SW 1271 (cell line): ENCODE measurements at places on chromosomes 3 and 15.

DNA sequence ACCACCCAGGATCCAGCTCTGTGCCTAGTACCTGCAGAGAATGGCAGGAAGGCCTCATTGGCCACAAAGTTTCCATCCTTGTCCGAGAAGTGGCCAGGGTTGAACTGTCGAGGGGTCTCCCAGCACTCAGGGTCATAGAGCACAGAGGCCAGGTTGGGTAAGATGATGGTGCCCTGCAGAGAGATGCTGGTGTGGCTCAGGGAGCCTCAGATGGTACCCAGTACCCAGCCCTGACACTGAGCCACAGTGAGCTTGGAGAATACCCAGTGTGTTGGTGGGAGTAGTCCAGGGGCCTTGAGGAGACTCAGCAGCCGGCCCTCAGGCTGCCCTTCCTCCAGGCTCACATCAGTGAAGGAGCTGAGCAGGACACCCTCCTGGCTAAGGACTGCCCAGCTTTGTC is 11.5 kb upstream of the PARL start:
- DNase-seq, result no peak

DNA sequence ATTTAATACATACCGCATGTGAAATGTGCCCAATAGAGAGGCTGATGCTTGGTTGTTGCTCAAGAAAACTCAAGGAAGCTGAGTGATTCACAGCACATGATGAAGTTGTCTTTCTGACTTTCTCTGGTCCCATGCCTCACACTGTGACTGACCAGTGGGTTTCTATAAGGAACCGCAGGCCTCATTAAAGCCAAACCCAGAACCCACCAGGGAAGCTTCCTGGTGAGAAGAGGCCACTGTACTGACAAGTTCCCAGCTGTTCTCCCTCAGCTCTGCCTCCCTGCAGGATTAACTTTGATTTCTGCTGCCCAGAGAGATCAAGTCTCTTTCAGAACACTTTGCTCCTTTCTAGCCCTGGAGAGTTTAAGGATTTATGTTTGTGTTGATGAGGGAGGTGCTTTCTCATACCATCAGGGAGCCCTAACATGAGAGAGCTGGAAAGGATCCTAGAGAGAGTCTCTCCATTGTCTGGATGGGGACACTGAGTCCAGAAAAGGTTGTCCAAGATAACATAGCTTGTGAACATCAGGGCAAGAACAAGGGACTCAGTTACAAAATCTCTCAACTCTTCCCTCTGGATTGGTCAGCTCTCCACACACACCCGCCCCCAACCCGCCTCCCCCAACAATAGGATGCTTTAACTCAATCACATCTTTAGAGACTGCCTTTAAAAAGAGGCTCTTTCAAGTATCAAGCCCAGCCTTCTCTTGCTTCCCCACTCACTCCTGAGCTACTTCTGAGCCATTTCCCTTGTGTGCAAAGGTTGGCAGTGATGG is 303.2 kb upstream of the TLE3 start:
- no peak for DNase-seq

DNA sequence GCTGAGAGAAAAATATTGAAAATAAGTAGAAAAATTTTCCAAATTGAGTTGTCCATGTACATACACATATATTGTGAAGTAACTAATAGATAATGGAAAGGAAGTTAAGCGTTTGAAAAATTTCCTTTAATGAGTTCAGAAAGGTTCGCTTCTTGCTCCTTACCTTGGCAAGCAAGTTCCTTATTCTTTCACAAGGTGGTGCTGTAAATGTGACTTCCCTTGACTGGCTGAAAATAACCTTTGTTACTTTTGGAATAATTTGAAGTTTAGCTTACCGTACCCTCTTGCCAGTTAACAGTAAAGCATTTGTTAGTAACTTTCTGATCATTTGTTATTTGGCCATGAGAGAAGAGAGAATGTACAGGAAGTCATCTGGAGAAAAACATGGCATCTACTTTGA is 41.6 kb downstream of the PYDC2 start:
- DNase-seq, result no peak

DNA sequence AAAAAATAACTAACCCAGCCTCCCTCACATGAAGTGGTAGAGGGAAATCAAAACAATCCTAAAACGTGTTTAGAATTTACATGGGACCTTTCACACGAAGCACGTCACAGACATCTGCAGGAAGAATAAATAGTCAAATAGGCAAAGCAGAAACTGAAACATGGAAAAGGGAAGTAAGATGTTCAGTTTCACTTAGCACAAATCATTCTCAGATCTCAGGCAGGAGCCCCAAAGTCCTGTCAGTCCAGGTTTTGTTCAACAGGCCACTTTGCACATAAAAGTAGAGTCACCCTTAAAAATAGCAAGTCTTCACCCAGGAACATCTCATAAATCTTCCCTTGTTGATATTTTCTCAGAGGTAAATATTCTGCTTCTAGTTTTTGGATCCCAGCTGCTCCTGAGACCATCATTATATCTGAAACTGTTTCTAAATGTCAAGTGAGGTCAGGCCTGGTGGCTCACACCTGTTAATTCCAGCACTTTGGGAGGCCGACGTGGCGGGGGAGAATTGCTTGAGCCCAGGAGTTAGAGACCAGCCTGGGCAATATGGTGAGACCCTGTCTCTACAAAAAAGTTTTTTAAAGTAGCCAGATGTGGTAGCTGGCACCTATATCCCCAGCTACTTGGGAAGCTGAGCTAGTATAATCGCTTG is 1.9 kb downstream of the RUBCN start:
- DNase-seq, result no peak

- no peak for DNase-seq
These were observed 11.8 kb downstream of the PLCD1 start for GRCh38 chr3:38017445-38018295.

DNA sequence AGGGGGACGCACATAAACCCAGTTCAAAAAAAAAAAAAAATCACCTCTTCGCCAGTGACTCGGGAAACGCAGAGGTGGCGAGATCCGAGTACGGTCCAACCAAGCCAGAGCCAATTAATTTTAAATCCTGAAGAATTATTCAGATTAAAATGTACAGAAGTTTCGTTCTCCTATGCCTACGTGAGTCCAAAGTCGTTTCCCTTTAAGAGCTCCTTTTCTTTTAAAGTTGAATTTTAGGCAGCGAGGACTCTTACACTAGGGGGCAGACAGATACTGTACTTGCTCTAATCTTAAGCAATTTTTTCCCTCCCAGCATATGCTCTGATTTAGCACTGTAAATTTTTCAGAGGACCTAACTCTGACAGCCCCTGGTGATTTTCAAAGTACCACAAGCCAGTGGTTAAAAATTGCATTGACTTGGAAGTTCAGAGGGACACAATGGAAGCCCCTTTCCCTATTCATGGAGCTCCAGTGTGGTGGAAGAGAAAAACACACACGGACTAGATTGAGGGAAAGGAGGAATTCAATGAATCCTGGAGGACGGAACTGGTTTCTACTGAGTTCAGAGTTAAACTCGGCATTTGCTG is 3.3 kb upstream of the NR2F2 start:
- peak; percentile 71 for DNase-seq

DNA sequence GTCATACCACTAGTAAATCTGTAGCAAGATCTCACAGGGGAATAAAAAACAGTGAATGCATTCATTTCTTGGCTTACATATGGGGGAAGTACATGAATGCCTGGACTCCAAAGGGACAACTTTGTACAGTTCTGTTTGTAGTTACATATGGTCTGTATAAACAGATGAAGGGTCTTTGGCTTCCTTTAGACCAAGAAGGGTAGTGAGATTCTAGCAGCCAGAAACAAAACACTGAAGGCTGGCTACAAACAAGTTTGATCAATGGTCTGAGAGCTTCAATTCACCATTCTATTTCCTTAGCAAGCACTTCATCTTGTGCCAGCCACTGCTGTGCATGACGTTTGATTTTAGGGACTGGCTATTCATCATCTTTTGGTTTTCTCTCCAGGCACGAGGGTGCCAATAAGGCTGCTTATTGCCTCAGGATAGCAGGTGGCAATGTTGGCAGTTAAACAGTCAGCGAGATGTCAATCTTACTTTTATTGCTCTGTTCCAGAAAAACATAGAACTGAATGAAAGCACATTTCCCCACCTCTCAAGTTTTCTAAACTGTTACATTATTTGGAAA is 313.7 kb upstream of the COL8A1 start:
- DNase-seq, result no peak

GRCh38 chr3:177371888-177372287 is 174.6 kb upstream of the TBL1XR1 start:
- no peak for DNase-seq

- no peak for DNase-seq
These were observed 352 bp downstream of the CHRD start for GRCh38 chr3:184380185-184380626.

GRCh38 chr15:88016406-88016805 is 240.1 kb downstream of the NTRK3 start:
- no peak for DNase-seq

- no peak for DNase-seq
These were observed 142.3 kb downstream of the TMCO5A start for GRCh38 chr15:38076786-38077185.

GRCh38 chr3:24704496-24704895 is 209.8 kb upstream of the THRB start:
- DNase-seq, result no peak

GRCh38 chr3:149005416-149005815 is 14.1 kb downstream of the GYG1 start:
- no peak for DNase-seq

DNA sequence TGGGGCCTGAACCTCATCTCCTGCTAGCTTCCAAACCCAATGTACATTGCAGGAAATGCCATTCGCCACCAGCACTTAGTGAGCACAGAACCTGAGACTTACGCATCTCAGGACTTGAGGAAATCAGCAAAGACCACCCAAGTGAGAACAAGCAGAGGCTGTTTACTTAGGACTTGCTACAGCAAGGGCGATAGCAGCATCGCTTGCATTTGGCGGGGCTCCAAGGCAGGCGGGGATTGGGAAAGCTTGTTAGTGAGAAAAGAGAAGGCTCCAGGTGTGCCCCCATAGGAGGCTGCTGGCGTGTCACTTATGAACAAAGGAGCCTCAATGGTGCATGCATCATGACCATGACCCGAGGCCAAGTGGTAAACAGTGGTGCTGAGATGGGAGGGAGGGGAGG is 19.7 kb downstream of the SLC6A20 start:
- no peak for DNase-seq

DNA sequence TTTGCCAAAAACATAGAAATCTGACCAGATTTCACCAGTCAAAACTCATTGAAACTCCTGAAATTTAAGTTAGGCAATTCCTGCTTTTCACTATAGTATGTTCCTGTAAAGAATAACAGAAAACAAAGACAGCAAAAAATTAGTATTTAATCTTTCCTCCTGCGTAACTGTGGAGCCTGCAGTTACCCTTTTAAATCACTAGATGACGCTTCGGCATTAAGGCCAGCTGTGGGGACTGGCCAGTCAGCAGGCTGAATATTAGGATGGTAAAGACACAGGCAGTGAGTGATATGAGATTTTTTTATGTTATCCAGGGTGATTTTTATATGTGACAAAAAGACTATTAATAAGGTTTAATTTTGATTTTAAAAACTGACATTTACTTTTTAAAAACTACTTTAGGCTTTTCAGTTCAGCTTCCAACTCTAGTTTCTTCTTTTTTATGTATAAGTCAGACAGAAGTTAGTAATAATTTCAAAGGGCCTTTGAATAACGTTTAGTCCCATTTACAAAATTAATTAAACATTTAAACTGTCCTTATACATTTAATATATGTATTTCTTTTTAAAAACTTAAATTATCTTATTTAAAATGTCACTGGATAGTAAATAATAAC is 165.1 kb downstream of the PPM1L start:
- peak; percentile 51 for DNase-seq

DNA sequence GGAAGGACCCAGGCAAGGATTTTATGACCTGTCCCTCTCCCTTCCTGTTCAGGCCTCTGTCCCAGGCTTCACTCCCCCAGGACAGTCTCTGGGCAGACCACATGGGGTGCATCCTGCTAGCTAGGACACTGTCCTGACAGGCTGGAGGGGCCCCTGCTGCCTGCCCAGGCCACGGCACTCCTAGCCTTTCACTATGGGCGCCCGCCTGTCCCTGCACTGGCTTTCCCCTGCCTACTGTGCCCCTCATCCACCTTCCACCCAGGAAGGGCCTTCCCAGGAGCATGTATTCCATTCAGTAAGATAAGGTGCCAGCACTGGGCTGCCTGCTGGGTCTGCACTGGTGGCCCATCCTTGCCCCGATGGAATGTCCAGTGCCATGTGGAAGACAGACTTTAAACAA is 145.3 kb downstream of the DNAJB8 start:
- no peak for DNase-seq

GRCh38 chr3:187744169-187745151 is 808 bp downstream of the BCL6 start:
- no peak for DNase-seq

DNA sequence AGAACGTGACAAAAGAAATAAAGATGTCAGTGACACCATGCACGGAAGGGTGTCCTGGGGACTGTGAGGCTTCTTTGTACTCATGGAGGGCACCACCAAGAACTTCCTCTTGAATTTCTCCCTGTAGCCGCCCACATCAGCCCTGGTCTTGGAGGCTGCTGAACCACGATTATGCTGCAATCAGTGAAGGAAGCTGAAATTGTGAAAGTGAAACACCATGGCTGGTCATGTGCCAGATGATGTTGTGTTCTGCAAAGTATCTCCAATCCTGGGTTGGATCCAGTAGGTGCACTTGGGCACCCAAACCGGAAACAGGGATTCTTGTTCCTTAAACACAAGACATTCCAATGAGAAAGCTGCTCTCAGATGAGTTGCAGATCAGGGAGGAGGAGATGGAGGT is 104.4 kb upstream of the GOLGA6L6 start:
- DNase-seq, result no peak

DNA sequence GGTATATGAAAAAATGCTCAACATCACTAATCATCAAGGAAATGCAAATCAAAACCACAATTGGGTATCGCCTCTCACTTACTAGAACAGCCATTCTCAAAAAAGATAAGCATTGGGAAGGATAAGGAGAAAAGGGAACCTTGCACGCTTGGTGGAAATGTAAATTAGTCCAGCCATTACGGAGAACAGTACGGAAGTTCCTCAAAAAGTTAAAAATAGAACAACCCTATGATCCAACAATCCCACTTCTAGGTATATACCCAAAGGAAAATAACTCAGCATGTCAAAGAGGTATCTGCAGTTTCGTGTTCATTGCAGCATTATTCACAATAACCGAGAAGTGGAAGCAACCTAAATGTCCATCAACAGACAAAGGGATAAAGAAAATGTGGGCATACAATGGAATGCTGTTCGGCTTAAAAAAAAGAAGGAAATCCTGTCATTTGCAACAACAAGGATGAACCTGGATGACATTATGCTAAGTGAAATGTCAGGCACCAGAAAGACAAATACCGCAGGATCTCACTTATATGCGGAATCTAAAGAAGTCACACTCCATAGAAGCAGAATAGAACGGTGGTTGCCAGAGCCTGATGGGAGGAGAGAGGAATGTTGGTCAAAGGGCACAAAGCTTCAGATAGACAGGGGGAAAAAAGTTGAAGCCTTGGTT is 11.7 kb upstream of the CMTM7 start:
- no peak for DNase-seq

GRCh38 chr3:120160050-120160449 is 65.8 kb upstream of the GSK3B start:
- DNase-seq, result peak; percentile 66

GRCh38 chr15:62325597-62325996 is 160.5 kb upstream of the C2CD4B start:
- no peak for DNase-seq
